CD8-positive, alpha-beta memory T cell (primary cell): ENCODE measurements at places on chromosomes 1 and 21.
A peak's percentile ranks its signal among the peaks of the same experiment; 100 is the strongest.

DNA sequence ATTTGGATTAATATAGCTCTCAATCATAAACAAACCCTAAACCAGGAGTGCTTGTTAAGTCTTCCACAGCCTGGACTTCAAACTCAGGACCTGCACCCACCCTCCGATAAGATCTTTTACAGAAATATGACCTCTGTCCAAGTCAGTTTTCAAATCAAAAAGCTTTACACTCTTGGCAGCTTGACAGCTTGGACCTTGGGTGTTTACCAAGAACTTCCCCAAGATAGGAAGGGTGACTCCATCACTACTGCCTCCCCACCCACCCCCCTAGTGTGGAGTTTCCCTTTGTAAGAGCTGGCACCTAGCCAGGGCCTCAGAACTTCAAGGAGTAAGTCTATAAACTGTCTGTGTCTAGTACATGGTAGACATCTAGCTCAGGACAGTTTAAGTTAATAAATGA lies 9.6 kb downstream of the BCAR3 start:
- no peaks in the 10 kb centered on the region for H3K4me1 ChIP-seq
- no peaks in the 10 kb centered on the region for H3K27me3 ChIP-seq
- DNase-seq = no peak
- no peak overlapping the region for H3K4me3 ChIP-seq
- no peaks in the 10 kb centered on the region for H3K36me3 ChIP-seq

- H3K27me3 ChIP-seq = no peaks in the 10 kb centered on the region
- H3K36me3 ChIP-seq = no peaks in the 10 kb centered on the region
- no peak for DNase-seq
- no peaks in the 10 kb centered on the region for H3K4me1 ChIP-seq
These were observed 71.3 kb upstream of the EDEM3 start for GRCh38 chr1:184826001-184826400.

DNA sequence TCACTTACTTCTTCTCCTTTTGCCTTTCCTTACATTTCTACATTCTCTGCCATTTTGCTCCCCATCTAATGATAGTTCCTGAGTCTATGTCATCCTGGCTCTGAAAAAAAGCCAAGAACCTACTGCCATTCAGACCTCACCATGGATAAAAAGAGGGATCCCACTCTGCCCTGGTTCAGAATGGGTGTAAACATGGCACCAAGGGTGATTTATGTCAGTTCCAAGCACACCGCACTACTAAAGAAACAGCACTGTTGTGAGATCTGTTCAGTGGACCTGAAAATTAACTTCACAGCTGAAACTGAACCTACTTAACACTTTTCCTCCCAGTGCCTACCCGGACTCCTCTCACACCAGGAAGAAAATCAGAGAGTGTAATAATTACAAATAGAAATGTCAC lies 72.3 kb upstream of the NTPCR start:
- H3K27ac ChIP-seq = no peak overlapping the region
- no peaks in the 10 kb centered on the region for H3K36me3 ChIP-seq
- H3K27me3 ChIP-seq = no peaks in the 10 kb centered on the region

- DNase-seq = peak; percentile 55
- H3K36me3 ChIP-seq = no peaks in the 10 kb centered on the region
- no peaks in the 10 kb centered on the region for H3K27me3 ChIP-seq
- H3K4me1 ChIP-seq = peaks cover 81% of the 10 kb centered on the region
These were observed 16.1 kb upstream of the RCAN3 start for GRCh38 chr1:24486331-24487065.
